ENCODE measurements at places on chromosomes 2 and 18.

DNA sequence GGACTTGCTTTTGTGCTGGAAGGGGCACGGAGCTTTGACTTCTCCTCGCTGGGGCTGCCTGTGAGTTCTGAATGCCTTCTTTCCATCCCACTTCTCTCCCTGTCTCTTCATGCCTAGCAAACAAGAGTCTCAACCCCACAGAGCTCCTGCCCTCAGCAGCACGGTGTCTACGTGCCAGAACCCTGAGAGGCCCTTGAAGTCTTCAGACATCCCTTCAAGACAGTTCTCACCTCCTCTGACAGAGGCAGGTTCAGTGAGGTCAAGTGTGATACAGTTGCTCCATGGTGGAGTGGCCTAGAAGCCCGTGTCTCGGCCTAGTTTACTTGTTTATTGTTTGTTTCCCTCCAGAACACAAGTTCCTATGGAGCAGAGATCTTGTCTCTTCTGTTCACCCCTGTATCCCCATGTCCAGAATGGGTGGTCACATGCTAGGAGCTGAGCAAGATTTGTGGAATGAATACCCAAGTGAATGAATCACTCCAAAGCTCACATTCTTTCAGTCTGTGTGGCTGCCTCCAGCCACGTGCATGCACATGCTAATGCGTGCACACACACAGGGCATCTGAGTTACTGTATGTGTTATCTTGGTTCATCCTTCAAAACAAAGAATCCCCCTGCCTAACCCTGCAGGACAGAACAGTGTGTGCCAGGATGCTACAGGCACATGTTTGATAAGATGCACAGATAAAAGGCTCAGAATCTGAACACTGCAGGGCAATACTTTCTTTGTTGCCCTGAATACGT is 391.6 kb downstream of the NBAS start:
- no peak for DNase-seq

DNA sequence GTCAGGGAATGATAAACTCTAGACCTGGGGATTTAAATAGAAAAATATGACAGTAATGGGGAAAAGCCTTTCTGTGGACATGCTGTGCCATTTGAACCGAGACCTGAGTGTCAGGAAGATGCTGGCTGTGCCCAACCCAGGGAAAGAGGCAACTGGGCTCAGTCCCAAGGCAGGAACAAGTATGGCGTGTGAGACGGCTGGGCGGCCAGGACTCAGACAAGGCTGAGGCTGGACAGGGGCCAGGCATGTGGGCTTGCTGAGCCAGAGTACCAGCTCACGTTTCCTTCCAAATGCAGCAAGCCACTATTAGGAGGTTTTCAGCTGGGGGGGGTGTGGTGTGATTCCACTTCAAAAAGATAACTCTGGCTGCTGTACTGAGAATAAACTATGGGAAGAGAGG is 92.4 kb downstream of the INPP5D start:
- no peak for DNase-seq

DNA sequence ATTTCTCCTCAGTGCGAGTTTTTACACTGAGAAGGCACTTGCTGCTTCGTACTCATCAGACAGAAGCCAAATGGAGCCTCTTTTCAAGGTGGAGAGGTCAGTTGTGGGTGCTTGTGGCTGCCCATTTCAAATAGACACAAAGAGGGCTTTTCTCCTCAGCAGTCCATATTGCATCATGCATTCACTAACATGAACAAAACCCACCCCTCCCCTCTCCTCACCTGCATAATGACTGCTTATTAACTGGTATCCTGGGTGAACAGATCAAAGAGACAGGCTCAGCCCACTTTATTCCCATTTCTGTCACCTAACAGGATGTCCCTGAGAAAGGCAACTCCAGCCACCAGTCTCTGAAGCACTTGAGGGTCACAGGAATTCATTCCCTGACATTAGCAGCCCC is 28.9 kb downstream of the KLF7 start:
- no peak for DNase-seq

GRCh38 chr2:36399050-36399449 is 43.5 kb downstream of the CRIM1 start:
- no peak for DNase-seq

GRCh38 chr2:33321236-33321771 is 155.1 kb upstream of the RASGRP3 start:
- no peak for DNase-seq

DNA sequence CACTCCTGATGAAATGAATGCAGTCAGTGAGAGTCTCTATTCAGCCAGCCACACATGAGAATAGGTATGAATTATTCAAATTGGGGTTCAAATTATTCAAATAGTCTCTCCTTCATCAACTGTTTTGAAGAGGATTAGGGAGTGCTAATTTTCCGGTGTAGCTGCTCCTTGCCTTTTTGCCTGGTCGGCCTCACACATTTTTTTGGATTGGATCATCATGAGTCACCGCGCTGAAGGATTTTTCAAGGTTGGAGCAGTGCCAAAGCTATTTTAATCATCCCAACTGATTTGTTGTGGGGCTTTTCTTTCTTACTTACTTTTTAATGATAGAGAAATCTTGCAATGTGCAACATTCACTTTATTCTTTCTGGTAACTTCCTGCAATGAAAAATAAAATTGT is 2.4 kb upstream of the DTNA start:
- no peak for DNase-seq

DNA sequence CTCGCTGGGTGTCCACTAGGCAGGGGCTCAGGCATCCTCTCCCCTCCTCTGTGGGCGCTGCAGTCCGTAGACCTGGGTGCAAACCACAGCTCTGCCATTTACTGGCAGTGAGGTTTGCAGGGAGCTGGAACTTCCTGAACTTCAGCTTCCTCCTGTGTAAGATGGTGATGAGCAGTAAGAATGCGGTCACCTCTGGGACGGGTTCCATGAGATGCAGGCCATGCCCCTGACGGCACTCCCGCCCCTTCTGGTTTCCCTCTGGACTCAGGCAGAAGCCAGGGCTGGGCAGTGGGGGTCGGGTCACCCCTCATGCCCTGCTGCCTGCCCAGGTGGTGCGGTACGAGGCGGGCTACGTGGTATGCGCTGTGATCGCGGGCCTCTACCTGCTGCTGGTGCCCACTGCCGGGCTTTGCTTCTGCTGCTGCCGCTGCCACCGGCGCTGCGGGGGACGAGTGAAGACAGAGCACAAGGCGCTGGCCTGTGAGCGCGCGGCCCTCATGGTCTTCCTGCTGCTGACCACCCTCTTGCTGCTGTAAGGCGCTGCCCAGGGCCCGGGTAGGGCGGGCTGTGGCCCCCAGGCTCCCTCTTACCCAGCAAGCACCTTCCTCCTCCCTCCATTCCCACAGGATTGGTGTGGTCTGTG is 1.5 kb downstream of the PROM2 start:
- DNase-seq: no peak

DNA sequence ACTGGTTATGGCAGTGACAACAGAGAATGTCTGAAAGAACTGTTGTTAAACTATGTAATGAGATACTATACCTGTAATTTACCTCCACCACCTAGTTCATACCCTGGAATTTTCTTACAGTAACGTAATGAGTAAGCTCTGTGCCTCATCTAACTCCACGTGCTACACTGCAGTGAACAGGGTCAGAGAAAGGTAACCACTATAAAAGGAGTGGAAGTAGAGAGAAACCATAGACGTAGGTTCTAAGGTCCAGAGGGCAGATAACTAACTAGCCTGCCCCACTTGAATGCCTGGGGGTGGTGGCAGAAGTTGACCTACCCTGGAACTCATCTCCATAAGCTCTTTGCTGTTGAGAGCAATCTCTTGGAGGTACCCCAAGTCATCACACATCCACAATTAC is 32.0 kb upstream of the B4GALT6 start:
- no peak for DNase-seq

DNA sequence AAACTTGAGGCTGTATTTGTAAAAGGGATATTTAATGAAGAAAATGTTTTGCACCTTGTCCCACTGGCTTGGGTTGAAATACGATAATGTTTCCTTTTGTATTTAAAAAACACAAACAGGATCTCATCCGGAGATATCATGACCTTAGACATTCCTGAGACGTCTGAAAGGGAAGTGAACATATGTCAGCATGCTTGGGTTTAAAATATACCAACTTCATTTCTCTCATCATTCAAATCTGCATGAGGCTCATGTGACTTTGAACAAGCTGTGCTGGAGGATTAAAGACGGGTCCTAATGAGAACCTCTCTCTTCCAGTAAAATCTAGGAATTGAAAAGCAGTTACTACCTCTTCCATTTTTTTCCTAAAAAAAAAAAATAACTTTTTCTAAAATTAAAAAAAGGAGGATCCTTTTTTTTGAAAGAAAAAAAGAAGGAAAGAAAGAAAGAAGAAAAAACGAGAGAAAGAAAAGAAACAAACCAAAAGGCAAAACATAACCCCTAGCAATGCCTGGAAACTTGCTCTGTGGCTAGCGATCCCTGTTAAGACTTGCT is 106.8 kb upstream of the ZFP36L2 start:
- no peak for DNase-seq

- no peak for DNase-seq
Measured at GRCh38 chr2:177595126-177595845, 202.7 kb downstream of the AGPS start.

DNA sequence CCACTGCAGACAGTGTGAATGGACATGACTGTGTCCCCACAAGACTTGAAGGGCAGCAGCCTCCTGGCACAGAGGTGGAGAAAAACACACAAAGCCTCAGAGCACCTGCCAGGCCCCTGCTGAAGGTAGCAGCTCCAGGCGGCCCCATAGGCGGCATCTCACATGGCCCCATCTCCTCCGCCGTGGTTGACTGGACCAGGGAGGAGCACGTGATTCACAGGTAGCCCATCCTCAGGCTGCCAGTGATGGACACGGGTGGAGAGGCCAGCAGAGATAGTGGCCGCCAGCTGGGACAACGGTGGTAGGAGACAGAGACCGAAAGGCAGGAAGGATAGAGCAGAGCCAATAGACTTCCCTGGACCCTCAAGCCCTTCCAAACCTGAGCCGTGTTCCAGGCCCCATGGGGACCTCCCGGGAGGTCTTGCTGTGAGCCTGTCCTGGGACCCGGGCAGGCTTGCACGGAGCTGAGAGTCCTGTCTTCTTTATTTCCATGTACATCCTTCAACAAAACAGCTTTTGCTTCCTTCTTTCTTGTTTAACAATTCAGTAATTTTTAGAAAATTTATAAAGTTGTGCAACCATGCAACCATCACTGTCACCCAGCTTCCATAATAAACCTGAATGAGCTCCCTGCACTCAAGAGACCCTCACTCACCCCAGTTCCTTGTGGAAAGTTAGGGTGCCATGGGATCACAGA is 26.9 kb downstream of the GPR55 start:
- DNase-seq: no peak

DNA sequence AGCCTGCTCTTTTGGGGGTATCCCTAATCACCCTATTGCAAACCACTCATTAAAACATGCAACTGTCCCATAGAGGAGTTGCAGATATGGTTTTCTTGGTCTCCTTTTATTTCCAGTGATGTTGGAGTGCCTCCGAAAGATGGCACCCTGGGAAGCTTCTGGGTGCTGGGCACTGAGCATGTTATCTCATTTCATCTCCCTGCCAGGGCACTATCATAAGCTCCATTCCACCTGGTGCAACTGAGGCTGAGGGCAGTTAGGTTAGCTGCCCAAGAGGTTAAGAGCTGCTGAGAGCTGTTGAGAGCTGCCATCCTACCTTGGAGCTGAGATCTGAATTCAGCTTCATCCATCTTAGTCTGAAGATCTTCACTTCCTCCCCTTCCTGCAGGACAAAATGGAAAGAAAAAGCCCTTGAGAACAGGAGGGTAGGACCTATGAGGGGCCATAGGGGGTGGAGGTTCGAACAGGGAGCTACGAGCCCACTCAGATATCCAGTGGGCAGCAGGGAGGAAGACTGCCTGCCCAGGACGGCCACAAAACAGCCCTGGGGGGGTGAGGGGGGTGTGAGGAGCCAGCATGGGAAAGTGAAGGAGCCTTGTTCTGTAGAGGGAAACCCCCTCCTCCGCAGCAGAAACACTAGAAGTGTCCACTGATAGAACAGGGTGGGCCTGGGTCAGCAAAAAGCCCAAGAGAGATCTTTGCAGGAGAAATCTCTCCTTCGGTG is 202.5 kb downstream of the ZFP36L2 start:
- no peak for DNase-seq

GRCh38 chr2:102101849-102102635 is 40.5 kb upstream of the IL1R1 start:
- no peak for DNase-seq

DNA sequence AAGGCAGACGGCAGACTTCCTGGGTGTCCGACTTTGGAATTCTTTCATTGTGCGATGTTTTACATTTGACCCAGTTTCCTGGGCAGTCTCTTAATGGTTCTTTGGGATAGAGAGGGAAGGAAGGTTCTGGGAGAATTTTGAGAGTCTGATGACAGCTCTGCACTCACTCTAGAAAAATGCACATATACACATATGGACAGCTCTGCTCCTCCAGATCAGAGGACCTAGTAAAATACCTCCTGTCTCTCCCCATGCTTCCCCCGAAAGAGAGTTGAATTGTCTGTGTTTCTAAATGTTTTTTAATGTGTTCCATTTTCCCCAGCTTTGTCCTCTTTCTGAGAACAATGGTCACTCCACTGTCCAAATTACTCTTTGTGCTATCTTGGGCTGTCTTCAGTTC is 102.0 kb upstream of the CXCR4 start:
- no peak for DNase-seq

GRCh38 chr2:220961143-220961860 is 610.8 kb downstream of the EPHA4 start:
- DNase-seq: no peak

Measured in cortex of kidney (tissue), 1 donor.